ENCODE measurements at places on chromosomes 7 and 10.

DNA sequence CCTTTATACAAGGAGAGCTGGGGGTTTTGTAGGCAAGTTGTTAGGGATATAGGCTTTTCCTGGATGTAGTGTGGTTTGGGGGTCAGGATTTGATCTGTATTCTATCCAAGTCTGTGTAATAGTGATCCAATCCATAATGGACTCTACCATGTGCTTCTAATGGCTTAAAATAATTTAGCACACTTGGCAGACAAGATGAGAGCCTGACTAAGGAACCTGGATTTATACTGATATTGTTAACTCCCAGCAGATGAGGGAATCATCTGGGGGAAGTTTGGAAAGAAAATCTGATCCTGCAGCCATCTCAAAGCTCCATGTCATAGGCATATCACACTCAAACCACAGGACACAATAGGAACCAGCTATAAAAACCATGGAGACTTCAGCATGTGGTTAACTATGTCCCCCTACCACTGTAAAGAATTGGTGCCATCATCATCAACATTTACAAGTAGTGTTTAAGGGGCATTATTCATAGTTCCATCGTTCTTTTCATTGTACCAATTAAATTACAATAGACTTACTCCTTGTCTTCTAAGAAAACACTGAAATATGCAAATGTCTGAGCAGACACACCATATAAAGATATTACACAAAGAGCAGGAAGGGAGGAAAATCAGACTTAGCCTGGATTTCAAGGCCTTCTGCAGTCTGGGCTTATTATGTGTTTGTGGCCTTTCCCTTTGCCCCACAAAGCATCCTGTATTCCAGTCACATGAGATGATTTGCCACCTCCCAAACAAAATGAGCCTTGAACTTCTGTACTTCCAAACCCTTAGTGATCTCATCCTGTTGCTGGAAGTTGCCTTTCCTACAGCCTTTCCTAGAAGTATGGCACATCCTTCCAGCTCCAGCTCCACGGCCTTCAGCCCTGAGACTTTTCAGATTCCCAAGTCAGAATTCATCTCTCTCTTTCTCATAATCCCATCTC, 22.5 kb upstream of the HPS1 start:
- no peak for DNase-seq

- no peak for DNase-seq
Observed at GRCh38 chr7:117951691-117952280, 78.5 kb upstream of the CTTNBP2 start.

DNA sequence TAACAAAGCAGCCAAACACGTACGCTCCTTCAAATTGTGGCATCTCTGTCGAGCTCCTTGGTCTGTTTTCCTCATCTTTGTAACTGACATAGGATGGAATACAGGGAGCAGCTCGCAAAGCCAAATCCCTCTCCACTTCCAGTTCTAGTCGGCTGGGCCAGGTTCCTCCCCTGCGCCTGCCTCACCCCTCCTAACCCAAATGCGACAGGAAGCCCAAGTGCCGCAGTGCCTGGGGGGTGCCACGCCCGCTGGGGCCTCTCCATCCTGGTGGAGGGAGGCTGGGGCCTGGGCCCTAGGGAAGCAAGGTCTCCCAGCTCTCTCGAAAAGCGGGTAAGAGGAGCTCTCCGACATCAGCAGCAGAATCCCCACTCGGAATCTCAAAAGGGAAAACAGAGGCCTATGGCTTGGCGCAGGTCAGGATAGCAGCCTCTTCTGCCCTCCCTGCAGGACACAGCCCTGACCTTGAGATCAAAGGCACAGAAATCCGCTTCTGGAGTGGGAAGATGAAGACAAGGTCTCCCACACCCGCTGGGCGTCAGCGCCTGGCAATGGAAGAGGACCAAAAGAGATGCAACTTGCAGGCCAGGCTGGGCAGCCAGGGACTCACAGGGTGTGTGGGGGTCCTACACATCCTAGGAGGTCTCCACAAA, 165.8 kb downstream of the NRF1 start:
- no peak for DNase-seq

DNA sequence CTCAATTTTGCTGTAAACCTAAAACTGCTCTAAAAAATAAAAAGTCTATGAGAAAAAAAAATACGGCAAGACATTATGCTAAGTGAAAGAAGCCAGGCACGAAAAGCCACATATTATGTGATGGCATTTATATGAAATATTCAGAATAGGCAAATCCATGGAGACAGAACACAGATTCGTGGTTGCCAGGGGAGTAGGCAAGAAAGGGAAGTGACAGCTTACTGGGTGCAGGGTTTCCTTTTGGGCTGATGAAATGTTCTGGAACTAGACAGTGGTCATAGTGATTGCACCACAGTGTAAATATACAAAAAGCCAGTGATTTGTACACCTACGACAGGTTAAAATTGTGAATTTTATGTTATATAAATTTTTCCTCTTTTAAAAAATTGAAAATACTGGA, 41.3 kb upstream of the GLI3 start:
- DNase-seq: peak; percentile 11

DNA sequence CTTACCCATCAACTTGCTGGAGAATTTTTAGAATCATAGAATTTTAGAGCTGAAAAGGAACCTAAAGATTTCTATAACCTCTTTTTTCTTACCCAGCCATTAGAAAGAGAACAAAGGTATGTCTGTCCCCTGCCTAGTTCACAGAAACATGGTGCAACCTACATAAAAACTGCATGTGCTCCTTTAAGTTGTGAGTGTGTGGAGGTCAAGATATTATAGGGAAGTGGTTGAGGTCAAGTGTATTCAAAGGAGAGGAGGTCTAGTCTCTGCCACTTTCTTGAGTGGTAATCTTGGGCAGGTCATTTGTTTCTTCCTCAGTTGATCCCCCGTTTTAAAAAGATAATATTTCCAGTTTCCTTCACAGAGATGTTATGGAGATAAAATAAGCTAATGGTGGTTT, 6.4 kb downstream of the UBTD1 start:
- DNase-seq: no peak
